GOT3 (cell line): ENCODE measurements at places on chromosomes 1 and 21.

GRCh38 chr1:109509176-109510134, at the start of gene AMIGO1:
AMIGO1 (minus strand) TSS chr1:109509727; CDS start chr1:109508912, 815 bp downstream.
- DNase-seq = no peak

DNA sequence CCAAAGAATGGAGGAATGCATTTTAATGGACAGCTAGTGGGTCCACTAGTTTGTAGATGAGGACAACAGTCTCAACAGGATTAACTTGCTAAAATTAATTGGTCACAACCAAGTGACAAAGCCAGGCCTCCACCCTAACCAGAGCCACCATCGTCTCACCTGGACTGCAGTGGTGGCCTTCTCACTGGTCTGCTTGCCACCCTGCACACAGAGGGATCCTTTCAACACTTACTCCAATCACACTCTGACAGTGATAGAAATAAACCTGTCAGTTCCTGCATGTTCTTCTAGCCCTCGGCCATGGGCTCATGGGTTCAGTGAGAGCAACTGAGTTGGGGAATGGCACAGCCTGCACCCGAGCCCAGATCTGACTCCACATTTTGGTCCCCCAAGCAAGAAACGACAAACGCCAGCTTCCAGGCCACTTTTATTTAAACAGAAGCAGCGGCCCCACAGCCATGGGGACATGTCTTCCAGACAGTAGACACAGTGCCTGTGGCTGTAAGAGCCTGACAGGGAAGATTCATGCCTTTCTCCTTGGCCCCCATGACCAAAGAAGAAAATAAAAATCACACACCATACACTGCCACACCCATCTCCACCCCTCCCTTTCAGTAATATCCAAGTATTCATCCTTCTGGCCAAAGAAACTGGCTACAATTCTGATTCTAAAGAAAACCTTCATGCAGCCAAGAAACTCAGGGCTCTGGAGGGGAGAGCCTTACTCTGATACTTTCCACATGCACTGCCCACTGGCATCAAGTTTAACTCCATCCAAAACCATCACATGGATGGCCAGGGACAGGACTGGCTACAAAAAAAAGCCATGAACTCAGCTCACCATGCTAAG, 37.6 kb downstream of the DHCR24 start:
- DNase-seq = no peak

- DNase-seq = peak; percentile 57
Observed at GRCh38 chr1:221886743-221887414, 145.0 kb upstream of the DUSP10 start.

DNA sequence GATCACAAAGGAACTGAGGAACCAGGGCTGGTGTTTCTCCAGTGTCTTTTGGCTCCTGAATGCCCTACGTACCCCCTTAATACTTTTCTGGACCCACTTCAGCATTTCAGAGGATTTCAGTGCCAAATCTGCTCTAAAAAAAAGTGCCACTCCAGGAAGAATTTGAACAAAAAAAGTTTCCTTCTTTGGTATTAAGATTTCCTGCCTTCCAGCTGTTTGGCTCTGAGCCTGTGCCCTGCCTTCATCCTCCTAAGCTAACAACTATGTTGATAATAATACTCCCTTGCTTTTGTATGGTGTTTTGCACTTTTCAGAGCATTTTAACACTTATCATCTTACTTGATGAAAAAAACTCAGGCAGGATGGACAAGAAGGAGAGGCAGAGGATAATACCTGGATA, 11.0 kb upstream of the RIMS3 start:
- DNase-seq = no peak

DNA sequence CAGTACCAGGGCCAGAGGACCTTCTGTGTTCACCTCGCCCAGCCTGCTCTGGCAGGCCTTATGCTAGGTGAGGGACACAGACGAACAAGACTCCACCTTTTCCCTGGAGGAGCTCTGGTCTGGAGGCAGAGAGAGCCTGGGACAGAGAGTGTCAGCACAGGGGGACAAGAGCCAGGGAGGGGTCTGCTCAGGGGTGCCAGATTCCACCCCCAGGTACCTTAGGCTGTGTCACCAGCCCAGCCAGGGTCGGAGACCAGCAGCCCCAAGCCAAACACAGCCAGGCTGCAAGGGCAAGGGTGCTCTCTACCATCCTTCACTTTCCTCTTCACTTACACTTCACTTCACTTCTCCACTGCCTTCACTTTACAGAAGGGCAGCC, 4.3 kb upstream of the LRP8 start:
- no peak for DNase-seq

GRCh38 chr1:210291786-210292230, 36.9 kb upstream of the HHAT start:
- no peak for DNase-seq

DNA sequence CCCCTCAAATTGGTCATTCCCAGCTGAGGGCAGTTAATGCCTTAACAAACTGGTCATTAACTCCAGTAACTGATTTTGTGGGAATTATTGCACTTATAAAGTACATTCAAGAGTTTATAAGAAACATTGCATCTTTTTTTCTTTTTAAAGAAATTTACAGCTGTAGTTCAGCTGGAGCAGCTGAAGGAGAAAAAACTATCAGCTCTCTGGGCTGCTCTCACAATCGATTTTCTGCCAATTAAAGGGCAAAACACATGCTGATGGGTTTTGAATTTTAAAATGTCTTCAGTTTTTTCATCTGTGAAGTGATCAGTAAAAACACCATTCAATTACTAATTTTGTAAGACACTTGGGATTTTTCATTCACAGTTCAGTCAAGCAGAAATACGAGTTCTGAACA, 74.7 kb downstream of the KIFAP3 start:
- DNase-seq = no peak

DNA sequence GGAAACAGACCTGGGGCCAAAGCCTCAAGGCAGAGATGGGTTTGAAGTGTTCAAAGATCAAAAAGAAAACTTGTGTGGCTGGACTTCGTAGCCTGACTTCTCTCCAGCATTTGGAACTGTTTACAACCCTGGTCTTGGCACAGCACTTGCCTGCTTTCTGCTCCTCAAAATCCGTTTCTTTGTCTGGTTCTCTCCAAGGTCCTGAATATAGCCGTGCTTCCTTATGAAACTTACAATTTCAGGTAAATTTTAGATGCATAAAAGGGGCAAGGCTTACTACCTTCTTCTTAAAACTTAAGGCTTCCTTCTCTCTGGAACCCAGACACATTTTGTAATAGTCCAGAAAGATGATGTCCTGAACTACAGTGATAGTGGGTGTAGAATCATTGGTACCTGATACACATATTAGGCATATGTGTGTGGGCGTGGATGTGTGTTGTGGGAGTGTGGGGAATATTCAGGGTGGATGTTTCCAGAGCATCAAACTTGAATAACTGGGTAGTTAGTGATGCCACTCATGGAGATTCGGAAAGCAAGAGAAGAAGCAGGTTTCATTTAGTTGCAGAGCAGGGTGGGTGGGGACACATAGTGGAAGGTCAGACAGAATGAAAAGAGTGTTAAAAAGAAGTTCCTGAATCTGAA, 26.4 kb upstream of the FAM78B start:
- DNase-seq = no peak

GRCh38 chr1:109091078-109091838, 694 bp downstream of the TMEM167B start:
- no peak for DNase-seq

- DNase-seq = no peak
Observed at GRCh38 chr1:9249534-9250410, 15.2 kb downstream of the H6PD start.

DNA sequence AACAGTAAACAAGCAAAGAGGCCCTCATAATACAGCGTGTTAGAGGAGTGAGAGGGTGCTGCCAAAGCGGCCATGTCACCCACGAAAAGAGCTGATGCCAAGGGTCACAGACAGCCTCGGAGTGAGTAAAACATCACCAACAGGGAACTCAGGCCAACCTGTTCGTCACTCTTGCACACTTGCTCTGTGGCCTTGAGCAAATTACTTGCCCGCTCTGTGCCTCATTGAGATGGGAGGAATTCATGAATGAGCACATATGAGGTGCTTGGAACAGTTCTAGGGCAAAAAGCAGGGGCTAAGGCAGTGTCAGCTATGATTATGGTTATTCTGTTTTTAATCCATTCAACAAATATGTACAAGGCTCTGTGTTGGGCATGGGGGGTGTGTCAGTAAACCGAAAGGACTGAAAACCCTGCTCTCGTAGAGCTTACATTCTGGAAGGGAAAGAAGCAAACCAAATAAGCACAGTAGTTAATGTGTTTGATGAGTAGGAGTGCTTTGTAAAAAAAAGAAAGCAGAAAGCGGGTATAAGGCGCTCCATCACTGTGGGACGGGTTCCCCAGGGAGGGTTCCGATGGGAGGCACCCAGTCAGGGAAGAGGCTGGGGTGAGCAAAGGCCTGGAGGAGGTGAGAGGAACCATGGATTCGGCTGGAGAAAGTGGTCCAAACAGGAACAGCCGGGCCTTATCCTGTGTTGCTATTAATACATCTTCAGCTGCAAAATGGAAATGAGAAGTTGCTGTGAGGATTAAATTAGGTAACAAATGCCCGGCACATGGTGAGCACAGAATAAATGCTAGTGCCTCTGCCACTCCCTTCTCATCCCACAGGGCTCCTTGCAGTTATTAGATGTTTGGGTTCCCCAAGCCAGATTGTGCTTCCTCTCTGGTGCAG, 39.5 kb upstream of the RD3 start:
- DNase-seq = no peak

DNA sequence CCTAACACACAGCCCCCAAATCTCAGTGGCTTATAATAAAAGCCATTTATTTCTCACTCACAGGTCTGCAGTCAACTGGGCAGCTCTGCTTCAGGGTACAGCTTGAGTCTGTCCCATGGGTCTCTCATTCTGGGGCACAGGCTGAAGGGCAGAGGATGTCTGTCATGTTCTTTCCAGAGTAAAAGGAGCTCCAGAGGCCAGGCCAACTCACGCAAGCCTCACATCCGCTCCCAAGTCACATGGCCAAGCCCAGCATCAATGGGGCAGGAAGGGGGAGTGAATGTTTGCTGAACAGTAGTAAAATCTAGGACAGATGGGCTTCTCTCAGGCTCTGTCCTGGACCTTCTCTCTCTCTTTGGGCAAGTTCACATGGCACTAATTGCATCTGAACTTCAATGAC, 7.1 kb upstream of the SSBP3 start:
- DNase-seq = no peak

GRCh38 chr1:106435269-106435668, 621.2 kb upstream of the PRMT6 start:
- no peak for DNase-seq

DNA sequence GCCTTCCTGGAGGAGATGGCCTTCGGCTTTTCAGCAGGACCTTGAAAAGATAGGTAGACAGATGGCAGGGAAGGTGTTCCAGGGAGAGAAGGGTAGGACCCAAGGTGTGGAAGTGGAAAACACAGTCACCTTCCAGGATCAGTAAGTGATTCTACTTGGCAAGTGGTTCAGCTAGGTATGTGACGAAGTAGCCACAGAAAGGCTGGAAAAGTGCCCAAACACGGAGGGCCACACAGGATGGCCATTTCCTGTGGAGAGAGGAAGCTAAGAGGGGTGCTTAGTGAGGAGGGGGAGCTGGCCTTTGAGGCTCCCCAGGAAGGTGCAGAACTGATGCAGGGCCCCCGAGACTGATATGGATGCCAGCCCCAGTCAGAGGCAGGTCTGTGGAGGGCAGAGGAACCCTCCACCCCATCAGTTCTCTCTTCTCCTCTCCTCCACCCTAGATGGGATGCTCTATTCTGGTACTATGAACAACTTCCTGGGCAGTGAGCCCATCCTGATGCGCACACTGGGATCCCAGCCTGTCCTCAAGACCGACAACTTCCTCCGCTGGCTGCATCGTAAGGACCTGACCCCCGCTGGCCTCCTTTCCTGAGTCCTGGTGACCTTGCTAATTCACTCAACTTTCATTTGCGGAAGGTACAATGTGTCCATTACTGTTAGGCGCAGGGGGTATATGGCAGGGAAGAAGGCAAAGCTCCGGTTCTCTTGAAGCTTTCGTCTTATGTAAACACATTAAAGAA, 6.8 kb downstream of the SEMA4A start:
- DNase-seq = no peak

DNA sequence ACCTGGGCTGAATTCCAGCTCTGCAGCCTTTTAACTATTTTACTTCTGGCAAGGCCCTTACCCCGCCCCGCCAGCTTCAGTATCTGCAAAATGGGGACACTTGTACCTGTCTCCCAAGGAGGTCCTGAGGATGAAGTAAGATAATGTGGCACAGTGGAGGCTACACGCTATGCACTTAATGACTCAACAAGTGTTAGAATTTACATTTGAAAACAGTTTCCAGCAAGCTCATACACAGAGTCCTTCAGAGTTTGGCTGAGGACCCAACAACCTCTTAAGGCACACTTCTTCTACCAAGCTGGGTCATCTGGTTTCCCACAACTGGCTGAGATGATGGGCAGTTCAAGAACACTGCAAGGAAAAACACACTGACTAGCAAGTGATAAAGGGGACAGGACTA, 30.2 kb upstream of the SLC22A15 start:
- no peak for DNase-seq

- DNase-seq = no peak
Observed at GRCh38 chr1:39088658-39089057, 62.5 kb downstream of the NDUFS5 start.

- DNase-seq = no peak
Observed at GRCh38 chr1:185291159-185291558, 25.9 kb downstream of the IVNS1ABP start.

- no peak for DNase-seq
Observed at GRCh38 chr1:185957441-185958363, 223.5 kb downstream of the HMCN1 start.

DNA sequence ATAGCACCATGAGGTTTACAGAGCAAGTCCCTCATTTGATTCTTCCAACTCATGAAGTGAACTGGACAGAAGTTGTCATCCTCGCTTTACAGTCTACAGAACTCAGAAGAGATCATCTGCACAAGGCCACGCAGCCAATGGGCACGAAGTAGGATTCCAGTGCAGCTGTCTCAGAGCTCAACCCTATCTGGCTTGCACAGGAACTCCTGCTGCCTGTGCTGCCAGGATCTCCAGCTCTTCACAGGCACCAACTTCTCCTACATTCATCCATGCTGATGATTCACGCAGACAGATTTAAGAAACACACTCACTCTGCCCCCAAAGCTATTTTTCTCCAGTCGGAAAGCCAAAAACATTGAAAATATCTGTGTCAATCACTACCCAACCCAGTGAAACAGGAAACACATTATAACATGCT, 157.0 kb downstream of the RERE start:
- peak; percentile 29 for DNase-seq

GRCh38 chr1:111454859-111455641, 5.8 kb downstream of the ATP5PB start:
- DNase-seq = no peak

DNA sequence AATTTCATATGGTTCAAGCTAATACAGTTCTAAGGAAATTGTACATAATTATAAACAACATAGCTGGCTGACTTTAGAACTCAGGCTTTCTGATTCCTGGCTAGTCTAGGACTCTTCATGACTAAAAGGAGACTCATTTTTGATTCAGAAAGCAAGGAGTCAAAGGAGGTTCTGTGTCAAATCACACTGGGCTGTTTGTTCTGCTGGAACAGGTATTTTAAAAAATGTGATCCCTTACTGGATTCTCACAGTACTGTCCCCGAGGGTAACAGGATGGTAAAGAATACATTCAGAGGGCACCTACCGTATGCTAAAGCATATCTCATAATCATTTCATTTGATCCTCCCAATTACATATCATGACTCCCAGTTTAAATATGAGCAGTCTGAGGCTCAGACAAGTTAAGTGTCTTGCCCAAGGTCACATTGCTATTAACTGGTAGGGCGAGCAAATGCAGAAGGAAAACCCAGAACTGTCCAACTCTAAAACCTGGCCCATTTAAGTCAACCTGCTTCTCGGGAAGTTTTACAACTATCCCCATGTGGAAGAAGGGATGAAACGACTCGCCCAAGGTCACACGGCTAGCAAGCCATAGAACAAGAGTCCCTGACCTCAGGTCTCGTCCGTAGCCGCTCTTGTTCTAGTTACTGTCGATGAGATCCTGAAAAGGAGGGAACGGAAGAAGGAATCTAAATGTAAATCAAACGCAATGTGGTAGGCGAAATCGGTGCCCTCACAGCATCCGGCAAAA, 675 bp downstream of the MYSM1 start:
- no peak for DNase-seq
